ENCODE measurements at places on chromosomes 5 and 9.

DNA sequence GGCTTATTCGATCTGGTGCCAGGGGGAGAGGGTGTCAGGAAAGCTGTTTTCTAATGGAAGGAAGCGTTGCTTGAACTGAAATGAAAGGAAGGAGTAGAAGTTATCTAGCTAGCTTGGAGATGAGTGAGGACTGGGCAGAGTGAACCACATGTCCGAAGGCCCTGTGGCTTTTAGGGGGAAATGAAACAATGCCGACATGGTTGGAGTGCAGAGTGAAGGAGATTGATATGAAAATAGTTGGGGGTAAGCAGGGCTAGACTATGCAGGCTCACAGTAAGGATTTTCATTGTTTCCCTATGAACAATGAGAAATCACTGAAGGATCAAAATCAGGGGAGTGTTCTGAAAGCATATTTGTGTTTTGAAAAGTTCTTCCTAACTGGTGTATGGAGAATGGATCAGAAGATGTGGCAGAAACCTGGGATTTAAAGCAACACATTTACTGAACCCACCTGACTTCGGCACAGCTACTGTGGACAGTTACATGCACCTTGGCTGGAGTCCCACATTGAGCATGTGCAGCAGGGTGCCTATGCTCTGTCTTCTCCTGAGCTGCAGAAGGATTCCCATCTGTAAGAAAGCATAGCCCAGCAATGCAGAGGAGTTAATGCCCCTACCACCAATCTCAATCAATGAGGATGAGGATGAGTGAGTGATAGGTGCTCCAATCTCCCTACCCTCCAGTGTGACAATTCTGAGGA lies 144.4 kb upstream of the TBCA start:
- DNase-seq = no peak

GRCh38 chr5:180157866-180158265 lies 51.1 kb downstream of the RASGEF1C start:
- DNase-seq = no peak

DNA sequence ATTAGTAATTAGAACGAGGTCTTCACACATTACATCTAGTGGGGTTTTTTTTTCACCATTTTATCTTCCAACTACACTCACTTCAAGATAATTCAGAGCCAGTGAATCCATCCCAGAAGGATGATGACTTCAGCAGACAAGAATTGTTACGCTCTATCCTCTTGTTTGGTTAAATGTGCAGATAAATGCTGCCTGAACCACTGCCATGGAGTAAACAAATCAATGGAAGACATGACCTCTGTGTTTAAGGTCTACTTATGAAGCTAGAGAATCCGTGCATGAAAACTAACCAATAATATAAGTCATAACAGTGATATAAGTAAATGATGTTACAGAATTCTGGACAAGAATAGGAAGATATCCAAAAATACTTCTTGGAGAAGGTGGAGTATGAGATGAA lies 602.6 kb downstream of the TLR4 start:
- no peak for DNase-seq

DNA sequence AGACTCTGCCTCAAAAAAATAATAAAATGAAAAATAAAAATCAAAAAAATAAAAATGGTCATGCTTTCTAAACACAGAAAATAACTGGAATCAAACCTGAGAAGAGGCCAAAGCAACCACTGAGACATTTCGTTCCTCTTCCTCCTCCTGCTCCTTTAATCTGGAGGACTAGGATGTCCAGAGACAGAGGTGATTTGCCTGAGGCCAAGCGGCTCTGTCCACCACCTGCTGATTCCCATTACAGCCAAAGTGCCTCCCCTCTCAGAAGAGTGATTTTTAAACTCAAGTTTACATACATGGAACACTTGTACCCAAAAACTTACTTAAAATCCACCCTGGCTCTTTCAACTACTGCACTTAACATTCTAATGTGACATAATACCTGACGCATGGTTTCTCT lies 65.6 kb downstream of the TLE1 start:
- DNase-seq = no peak

GRCh38 chr5:37604290-37604689 lies 225.2 kb downstream of the WDR70 start:
- DNase-seq = no peak
